Stimulated activated CD8-positive, alpha-beta memory T cell treated with anti-CD3 and anti-CD28 coated beads, Interleukin-15, amount 100 ng/mL, for 4 hours (primary cell): ENCODE measurements at places on chromosomes 1 and 21.

GRCh38 chr1:46086576-46086975, 45.9 kb downstream of the PIK3R3 start:
- DNase-seq, result no peak

DNA sequence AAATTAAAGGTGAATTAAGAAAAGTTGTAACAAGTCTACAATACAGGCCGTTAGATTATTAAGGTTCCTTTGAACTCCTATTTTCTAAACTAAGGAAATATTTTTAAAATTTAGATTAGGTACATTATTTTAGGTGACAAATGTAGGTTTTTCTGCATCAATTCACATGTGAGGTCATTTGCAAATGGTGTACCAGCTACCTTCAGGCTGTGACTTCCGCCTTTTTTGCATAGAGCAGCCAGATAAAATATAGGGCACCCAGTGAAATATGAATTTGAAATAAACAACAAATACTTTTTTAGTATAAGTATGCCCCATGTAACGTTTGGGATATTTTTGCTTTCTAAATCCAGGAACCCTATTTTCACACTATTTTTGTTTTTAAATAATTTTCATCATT, 544.0 kb downstream of the LMO4 start:
- DNase-seq, result no peak

DNA sequence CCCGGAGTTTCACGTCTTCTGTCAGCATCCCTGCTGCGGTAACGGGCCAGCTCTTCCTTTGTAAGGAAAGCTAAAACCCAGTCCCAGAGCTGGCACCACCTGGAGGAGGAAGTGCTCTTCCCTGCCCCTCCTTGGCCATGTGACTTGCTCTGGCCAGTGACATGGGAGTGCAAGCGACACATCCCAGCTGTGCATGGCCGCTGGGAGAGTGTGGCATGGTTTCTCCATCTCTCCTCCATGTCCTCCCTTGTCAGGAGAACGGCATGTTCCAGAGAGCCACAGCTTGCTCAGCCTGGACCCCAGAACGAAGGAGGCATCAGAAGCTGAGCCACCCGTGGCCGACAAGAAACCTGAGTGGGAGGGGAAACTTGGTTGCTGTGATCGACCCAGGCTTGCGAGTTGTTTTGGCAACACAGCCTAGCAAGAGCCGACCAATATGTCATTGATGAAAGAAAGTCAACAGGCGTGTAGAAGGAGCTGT, 2.7 kb upstream of the PRXL2B start:
- no peak for DNase-seq

GRCh38 chr1:58745117-58745516, 38.7 kb downstream of the JUN start:
- no peak for DNase-seq

GRCh38 chr1:113891631-113892220, 4.3 kb upstream of the BCL2L15 start:
- no peak for DNase-seq

- DNase-seq, result no peak
These were observed 152.9 kb upstream of the DAB1 start for GRCh38 chr1:57576756-57577155.

GRCh38 chr21:44085491-44086321, 21.5 kb upstream of the PWP2 start:
- DNase-seq, result no peak

DNA sequence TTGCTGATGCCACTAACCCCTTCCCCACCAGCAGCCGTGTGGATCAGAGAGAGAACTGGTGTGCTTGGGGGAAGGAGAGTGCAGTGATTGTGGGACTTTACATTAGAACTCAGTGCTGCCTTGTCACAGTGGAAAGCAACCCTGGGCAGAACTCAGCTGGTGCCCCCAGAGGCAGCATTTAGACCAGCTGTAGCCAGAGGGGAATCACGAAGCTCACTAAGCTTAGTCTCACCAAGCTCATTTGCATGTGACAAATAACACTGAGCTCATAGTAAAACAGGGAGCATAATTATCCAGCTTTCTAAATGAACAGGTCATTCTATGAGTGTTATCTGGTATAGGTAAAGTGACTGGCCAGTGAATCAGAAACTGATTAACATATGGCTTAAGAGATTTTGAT, 9.8 kb upstream of the SMAP2 start:
- DNase-seq, result no peak

DNA sequence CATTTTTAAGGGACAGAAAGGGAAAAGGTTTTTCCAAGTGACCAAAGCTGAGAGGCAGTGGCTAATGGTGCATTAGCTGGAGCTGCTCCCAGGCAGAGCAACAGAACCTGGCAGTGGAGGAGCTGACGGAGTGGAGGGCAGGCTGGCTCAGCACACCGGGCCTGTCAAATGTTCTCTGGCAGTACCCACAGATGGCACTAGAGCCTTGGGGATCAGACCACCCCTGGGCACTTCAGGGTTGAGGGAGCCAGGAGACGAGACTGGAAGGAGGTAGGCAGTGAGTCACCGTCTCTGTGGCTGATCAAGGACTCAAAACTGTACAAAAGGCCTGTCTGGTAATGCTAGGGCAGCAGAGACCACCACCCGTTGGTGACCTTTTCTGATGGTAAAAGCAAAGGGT, 121.7 kb upstream of the KIAA0040 start:
- no peak for DNase-seq

DNA sequence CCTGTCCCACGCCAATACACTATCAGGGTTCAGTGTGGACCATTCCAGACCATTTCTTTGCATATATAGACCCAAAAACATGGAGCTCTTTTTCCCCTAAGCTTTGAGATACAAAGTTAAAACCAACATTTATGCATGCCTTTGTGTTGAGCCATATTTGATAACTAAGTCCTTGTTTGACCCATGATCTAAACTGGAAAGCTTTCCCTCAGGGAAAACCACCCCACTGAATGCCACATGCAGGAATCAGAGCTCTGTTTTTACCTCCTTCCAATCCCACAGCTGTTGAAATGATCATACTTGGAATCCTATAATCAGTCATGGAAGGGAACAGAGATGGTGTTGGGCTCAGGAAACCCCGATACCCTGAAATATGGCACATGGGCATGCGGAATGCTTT, 14.8 kb upstream of the SLC45A1 start:
- DNase-seq, result no peak

GRCh38 chr1:167375949-167376348, 142.4 kb downstream of the CD247 start:
- DNase-seq, result no peak

DNA sequence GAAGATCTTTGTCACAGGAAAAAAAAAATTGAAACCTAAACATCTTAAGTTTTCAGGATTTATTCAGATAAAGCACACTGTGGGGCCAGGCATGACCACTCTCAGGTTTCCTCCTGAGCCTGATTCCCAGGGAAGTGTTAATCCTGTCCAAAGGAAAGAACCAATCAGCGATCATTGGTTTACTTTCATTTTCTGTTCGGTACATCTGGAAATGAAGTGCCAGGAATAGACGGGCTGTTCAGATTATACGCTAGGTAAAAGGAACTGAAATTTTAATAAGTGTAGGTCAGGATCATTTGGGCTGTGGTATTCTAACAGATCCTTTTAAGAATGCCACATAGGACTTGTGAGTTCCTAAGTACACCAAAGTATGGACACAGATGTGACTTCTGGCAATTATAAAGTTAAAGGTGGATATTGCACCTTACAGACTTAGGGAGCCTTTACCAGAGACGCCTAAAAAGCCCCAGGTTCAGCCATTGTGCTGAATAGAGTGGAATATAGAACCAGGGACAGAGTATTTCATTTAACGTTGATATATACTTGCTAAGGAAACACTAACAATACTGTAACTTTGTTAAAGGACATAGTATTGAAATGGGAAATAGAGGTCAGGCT, 9.3 kb upstream of the CACYBP start:
- DNase-seq, result no peak

DNA sequence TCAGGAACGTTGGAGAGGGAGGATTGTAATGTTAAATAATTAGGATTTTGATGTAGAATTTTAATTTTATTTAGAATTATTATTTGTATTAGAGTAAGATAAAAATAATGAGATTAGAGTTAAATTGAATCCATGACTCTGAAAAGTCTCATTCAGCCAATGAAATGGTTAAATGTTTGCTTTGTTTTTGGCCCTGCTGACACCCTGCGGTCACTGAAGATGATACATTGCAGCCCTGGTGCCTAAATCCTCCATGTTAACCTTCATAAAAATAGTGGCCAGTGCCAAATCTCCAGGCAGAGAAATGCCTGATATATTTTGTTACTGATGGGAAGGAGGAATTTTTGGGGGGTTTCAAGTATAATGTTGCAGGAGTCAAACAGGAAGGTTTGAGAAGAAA, 27.3 kb upstream of the RLF start:
- no peak for DNase-seq

DNA sequence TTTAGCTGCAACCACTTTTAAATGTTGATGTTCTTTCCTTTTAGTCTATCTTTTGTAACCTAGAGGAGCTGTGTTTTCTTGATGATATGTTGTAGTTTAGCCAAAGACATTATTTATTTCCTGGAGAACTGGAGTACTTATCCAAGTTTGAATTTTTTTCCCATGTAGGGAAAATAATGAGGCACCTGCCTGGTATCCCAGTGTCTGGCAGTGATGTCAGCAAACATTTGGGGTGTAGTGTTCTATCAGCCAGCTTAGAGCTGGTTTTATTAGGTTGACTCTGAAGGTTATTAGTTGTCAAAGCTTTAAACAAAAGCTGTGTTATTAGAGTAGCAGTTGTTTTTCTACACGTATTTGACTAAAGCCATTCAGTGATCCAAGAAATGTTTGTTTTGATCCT, 3.2 kb downstream of the CTPS1 start:
- no peak for DNase-seq

DNA sequence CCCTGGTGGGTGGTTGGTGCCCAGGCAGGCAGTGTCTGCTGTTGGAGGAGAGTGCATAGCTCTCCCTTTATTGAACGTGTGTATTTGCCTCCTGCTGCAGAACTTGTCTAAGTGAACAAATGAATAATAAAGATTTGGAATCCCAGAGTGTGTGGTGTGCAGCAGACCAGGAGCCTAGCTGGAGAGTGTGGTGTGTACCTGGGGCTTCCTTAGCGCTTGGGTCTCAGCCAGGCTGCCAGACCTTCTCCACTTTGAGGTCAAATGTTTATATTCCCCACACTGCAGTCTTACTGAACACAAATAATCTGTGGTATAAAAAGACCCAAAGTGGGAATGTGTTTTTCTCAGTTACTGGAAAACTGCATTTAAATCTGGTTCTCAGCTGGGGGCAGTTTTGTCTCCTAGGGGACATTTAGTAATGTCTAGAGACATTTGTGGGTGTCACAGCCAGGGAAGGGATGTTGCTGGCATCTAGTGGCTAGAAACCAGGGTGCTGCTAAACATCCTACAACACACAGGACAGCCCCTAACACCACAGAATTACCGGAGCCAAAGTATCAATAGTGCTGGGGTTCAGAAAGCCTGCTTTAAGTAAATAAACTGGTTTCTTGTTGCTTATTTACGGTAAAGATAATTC, 23.6 kb downstream of the SLC37A1 start:
- DNase-seq, result no peak

DNA sequence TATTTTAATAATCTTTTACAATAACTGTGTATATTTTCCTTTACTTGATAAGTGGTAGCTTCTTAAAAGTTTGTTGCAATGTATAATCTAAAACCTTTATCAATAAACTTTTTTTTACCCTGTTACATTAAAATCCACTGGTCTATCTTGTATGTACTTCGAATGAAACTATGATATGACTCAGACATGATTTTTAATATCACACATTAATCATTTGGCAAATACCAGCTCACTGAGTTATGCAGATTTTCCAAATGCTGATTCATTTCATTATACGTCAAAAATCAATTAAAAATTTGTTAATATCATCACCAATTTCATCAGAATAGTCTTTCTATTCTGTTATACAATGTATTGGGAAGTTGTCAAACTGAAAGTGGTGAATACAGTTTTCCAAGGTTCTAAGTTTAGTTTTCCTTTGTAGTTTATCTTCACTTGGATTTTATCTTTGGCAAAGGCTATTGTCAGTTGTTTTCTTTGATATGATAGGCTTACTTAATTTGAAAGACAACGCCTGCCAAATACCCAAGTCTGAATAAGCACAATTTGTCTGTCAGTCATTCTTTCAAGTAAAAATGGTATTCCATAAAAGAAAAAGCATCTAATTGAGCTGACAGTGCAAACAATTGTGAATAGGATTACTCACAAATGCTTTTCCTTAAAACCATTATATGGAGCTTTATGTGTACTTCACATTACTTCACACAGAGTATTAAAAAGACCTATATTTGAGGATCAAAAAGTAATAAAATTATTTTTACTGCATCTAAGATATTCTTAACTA, 127.0 kb downstream of the NME7 start:
- no peak for DNase-seq

GRCh38 chr1:7587773-7588456, 183.2 kb upstream of the VAMP3 start:
- no peak for DNase-seq

DNA sequence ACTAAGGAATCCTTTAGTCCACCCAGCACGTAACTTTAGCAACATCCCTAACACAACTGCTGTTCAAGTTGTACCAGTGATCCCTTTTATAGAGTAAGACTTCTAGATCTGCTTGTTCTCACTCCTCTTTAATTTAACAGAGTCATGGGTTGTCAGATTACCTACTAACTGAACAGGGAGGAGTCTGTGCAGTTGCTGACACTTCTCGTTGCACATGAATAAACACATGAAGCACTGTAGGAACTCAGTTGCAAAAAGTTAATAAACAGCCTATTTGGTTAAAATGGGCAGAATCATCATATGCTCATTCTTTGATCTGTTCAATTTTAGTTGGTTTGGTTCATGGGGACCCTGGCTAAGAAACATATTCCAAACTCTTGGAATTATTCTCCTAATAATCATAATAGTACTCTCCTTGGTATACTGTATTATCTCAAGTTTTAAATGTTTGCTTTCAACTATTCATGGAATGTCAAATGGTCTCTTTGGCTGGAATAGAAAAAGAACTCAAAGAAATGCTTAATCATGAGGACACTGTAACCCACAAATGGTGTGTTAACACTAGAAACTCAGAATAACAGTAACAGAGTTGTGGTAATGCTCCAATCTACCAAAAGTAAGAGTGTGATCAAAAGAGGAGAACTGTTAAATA, 15.6 kb downstream of the PLPPR5 start:
- no peak for DNase-seq

GRCh38 chr1:175715742-175716141, 27.7 kb downstream of the TNR start:
- no peak for DNase-seq

- DNase-seq, result no peak
These were observed 77.5 kb upstream of the DNAJC6 start for GRCh38 chr1:65231718-65232330.

DNA sequence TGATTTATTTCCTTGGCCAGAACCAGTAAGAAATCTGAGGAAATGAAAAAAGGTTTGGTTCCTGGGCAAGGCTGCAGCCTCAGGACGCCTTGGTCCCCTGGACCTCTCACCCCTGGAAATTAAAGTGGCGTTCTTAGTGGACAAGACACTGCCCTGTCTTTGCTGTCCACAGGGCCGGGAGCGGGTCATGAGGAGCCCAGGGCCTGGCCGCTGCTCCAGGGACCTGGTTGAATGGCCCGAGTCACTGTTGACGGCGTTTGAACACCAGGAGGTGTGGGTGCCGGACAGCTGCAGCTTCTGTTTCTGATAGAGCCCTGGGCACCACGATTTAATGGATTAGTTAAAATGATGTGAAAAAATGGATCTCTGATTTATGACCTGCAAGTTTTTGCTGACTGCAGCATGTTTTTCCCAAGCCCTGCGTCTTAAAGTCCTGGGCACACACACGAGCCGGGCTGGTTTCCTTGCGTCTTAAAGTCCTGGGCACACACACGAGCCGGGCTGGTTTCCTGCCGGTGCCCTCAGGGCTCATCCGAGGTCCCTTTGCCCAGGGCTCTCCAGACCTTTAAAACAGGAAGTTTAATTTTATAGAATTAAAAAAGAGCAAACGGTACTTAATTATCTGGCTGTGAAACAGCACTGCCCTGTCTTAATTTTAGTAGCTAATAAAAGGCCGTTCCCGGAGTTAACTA, 74.1 kb upstream of the ACTRT2 start:
- no peak for DNase-seq
